ENCODE measurements at places on chromosomes 12 and 14.

GRCh38 chr12:76766161-76766560 is 2.2 kb downstream of the ZDHHC17 start:
- DNase-seq: no peak

- DNase-seq: no peak
Observed at GRCh38 chr14:79514700-79515099, 696.6 kb downstream of the DIO2 start.

DNA sequence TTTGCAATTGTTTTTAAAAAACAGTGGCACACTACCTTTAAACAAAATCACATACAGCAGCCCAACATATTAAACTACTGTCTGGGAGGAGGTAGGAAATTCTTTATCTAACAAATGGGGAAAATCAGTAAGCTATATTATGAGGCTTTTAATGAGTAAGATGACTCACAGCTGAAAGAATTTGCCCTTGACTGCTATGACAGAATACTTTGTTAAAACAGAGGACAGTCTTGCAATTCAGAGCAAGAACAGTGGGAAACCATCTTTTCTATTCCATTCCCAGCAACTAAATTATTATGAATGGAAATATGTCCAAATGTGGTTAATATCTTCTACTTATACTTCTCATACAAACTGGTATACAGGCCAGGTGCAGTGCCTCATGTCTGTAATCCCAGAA is 49.2 kb upstream of the SGPP1 start:
- no peak for DNase-seq

DNA sequence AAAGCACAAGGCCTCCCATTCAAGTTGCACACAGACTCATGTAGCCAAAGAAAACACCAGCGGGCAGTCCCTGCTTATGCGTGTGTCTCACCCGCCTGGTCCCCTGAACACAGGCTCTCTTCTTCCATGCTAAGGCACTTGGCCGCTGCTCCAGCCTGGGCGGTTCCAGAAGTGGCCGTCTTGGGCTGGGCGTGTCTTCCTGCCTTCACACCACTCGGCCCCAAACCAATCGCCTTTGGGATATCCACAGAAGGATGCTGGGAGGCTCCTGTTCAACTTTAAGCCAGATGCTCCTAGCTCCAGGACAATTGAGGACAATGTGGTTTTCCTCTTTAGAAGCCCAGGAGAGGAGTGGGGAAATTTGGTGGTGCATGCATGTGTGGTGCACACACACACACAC is 2.2 kb downstream of the SCARB1 start:
- DNase-seq: no peak

- no peak for DNase-seq
Observed at GRCh38 chr14:86574778-86575129, 1044.8 kb downstream of the FLRT2 start.

DNA sequence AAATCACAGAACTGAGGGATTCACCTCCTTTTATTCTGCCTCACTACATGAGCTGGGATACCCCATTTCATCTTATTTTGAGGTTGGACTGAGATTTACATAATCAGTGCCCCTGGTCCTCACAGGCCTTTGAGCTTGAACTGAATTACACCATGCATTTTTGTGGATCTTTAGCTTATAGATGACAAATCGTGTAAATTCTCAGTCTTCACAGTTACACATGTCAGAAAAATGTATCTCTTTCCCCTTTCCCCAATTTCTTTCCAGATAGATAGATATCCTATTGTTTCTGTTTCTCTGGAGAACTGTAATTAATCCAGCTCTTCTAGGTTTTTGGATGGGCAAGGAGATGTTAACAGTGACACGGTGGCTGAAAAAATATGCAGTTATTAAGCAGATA is 1778.9 kb upstream of the SEL1L start:
- DNase-seq: no peak

DNA sequence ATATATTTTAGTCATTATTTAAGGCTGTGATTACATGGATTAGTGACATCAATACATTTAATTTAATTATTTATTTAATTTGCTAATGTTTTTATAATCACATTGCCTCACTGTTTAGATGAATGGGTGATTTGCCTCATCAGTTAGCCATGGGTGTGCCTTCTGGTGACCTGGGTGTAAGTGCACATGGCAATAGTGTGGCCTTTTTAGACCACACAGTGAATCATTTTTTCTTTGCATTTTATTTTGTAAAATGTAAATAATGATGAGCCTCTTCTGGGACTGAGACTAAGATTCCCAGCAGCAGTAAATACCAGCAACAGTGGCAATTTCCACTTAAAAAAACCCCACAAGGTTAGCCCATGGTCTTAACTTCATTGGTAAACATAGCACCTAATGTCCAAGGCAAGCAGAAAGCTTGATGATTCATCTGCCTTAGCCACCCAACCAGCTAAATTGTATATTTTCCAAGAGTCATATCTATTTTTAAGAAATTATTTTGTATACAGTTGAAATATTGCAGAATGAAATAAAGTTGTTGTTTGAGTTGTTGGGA is 235.9 kb upstream of the NOVA1 start:
- DNase-seq: no peak

DNA sequence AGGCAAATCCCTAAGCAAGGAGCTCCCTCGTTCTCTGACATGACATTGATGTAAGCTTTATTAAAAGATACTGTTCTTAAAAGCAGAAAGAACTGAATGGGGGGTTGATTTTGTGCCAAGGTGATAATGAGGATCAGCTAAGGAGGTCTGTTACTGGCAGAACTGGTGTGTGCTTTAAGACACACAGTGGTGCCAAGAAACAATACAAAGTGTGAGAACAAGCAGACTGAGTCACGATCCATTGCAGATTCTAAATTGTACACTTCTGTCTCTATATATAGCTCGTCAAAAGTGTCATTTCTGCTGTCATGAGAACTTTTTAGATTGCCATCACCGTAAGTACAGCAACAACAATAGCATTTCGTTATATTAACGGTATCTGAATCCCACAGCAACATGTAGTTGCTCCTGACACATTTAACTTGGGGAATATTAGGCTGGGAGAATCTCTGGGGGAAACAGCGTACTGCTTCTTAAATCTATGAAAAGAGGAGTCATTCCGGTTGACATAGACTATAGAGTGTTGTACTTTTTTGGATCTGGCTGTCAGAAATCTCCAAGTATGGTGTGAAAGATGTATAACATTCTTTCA is 151.3 kb upstream of the PRKD1 start:
- DNase-seq: no peak

- no peak for DNase-seq
Observed at GRCh38 chr14:76929927-76930326, 98.6 kb downstream of the IRF2BPL start.

DNA sequence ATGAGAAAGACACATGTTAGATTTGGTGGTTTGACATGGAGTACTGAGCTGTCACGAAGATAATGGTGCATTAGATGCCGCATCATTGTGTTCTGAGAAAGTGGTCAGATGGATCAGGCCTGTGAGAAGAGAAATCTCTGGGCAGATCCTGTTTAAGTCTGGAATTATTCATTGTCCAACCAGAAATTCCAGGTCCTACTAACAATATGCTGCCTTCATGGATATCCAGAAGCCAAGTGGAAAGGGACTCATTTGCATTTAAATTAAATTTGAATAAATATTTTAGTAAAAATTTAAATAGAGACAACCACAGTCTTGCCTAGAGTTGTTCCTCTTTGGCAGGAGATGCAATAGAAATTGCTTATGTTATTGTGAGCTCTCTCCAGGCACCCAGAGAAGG is 330.5 kb upstream of the TMEM132C start:
- no peak for DNase-seq

DNA sequence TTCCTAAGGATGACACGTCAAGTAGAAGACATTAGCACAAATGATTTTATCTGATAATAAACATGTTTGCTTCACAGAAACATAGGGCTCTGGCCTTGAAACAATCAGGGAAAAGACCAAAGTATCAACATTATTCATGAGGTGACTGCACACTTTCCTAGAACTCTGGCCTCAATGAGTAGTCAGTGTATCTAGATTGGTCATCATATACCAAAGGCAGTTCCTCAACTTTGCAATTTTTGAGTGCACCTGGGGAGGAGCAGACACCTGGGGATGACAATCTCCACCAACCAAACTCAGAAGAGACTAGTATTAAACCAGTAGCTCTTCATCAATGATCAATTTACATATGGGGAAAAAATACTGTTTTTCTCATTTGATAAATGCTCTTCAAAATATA is 4.5 kb downstream of the EDDM3A start:
- no peak for DNase-seq

DNA sequence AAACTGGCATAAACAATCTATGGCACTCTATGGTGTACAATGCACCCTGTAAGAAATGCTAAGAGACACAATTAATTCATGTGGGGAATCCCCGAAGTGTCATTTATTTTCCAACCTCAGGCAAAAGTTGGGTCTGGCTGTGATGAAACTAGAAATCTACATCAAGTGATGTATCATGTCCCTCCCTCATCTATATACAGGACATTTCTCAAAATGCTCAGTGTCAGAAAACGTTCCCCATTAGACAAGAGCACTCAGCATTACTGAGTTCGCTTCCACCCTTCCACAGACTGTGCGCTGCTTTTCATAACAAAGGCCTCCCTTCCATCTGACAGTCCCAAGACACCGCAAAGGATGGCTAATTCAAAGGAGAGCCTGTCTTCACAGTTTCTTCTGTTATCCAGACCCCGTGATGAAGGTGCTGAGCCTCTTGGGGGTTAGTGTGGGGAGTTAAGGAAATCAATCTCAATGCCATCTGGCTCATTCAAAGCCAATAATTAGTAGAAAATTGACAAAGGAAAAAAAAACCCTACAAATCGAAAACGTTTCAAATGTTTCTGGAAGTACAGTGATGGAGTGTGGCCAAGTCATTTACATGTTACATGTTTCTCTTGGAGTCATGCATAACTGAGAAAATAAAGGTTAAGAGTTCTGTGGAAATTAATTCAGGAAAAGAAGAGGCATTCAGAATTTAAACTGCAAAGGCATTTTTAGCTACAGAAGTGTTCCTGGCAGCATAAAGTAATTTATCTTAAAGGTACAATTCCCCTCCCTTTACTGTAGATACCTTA is 7.5 kb downstream of the CCDC88C start:
- DNase-seq: no peak

DNA sequence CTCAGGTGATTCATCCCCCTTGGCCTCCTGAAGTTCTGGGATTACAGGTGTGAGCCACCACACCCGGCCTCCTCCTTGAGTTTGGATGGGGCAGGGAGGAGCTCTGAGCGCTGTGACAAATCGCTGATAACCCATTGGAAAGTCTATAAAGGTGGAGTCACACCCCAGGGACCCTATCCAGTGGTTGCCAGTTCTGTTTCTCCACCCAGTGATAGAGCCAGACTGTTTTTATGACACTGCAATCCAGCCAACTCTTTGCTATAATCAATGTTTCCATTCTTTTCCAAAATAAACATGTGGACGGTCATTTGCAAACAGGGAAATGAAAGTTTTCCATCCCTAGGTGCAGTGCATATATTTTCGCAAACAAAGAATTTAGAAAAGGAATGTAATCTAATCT is 142.0 kb upstream of the PELI2 start:
- DNase-seq: no peak

GRCh38 chr12:132284071-132284826 is 45.1 kb downstream of the GALNT9 start:
- no peak for DNase-seq

- no peak for DNase-seq
Observed at GRCh38 chr12:106601496-106601895, 18.7 kb downstream of the RFX4 start.

GRCh38 chr14:106044949-106045596 is 518.7 kb downstream of the TMEM121 start:
- DNase-seq: no peak

GRCh38 chr12:93540466-93540865 is 32.0 kb upstream of the SOCS2 start:
- DNase-seq: no peak

GRCh38 chr14:28243600-28243999 is 523.0 kb upstream of the FOXG1 start:
- DNase-seq: no peak

- no peak for DNase-seq
Observed at GRCh38 chr12:65930114-65930828, 106.0 kb downstream of the HMGA2 start.

DNA sequence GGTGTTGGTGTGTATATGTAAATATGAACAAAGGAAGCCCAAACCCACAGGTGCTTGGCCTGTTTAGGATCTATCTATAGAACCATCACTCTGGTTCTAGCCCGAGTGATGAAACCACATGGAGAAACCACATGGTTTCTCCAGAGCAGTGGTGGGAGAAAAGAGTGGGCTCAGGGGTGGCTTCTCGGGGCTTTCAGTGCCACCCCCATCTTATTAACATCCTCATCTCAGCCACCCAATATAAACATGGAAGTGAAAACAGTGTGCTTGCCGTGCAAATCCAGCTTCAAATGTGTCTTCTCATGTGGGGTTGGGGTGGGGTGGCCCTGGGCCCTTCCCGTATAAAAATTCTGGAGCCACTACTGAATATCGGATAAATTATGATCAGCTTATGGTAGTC is 109.0 kb downstream of the STAB2 start:
- no peak for DNase-seq

DNA sequence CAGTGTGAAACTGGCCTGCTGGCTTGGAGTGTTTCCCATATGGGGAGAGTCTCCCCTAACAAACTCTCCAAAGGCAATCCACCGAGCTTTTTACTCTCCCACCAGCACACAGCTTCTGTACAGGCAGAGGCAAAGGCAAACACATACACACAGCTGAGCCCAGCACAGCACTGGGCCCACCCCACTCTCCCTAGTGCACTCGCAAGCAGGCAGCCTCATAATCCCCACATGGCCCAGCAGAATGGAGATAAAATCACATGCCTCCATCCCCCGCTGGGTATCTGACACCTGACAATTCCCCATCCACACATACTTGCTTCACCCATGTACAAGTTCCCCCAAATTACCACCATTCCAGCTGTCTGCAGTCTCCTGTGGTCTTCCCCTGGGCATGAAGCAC is 3.4 kb downstream of the HOXC12 start:
- no peak for DNase-seq

GRCh38 chr14:61640158-61641136 is 54.9 kb upstream of the HIF1A start:
- no peak for DNase-seq

GRCh38 chr12:39103552-39104165 is 198.3 kb upstream of the CPNE8 start:
- DNase-seq: no peak

GRCh38 chr12:113021500-113021899 is 35.0 kb upstream of the DTX1 start:
- no peak for DNase-seq

GRCh38 chr14:81315341-81315740 is 84.8 kb downstream of the STON2 start:
- DNase-seq: no peak

DNA sequence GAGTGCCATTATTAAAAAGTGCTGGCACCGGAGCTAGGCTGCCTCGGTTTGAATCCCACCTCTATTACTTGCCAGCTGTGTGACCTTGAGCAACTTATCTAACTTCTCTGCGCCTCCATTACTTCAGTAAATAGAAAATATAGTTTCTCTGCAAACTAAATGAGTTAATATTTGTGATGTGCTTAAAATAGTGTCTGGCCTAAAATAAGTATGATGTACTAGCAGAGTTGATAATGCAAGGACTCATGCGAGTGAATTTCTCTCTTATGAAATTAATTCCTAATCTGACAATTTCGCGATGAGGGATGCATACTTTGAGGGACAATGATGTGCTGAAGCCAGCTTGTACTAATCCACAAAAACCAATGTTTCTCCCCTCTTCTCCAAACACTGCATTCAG is 180.8 kb upstream of the NTF3 start:
- DNase-seq: no peak

GRCh38 chr12:105740970-105741725 is 397.6 kb downstream of the NUAK1 start:
- DNase-seq: peak; percentile 90
